ENCODE measurements at places on chromosomes 5 and 9.
A peak's percentile ranks its signal among the peaks of the same experiment; 100 is the strongest.

DNA sequence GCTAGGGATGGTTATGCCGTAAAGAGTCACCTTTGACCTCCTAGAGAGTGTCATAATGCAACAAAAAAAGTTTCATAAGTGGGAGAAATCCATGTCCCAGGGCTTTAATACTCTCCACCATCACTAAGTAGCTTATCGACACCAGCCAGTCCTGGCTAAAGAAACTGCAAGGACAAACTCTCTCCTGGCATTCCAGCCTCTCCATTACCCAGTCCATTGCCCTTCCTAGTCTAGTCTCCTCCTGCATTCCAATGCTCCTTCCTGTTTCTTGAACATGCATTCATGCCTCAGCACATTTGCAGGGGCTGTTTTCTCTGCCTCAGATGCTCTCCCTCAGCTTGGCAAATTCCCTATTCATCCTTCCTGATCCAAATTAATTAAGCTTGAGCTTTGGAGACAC, 364.1 kb downstream of the BRINP1 start:
- DNase-seq: no peak

GRCh38 chr9:82988488-82988887, 74.5 kb downstream of the RASEF start:
- no peak for DNase-seq

DNA sequence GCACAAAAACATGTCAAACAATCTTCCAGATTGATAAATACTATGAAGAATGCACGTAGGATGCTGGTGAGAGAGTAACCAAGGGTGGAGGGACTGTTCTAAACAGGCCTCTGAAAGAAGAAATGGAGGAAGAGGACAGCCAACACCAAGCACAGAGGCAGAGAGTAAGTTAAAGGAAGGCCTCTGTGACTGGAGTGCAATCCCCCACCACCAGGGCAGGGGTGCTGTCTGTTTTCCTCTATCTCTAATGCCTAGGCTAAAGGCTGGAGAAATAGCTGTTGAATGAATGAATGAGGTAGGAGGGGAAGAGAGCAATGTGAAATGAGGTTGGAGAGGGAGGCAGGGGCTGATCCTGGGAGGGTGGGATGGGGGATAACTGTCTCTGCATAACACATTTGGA, 88.9 kb downstream of the ANKRD55 start:
- DNase-seq: no peak

DNA sequence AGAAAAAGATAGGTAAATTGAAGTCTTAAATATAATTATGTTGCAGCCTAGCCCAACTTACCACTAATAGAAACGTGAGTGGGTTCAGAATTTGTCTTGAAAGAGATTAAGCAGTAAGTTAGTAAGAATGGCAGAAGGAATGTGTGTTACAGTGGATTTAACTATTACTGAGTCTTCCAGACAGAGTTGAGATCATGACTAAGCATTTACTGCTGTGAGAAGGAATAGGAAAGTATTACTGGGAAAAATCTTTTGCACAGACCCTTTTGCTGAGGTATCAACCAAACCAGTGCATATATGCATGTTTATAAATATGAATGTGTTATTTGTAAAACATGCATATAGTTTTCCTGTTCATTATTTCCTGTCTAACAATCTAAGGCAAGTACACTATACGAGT, 112.8 kb upstream of the EFNA5 start:
- DNase-seq: no peak

DNA sequence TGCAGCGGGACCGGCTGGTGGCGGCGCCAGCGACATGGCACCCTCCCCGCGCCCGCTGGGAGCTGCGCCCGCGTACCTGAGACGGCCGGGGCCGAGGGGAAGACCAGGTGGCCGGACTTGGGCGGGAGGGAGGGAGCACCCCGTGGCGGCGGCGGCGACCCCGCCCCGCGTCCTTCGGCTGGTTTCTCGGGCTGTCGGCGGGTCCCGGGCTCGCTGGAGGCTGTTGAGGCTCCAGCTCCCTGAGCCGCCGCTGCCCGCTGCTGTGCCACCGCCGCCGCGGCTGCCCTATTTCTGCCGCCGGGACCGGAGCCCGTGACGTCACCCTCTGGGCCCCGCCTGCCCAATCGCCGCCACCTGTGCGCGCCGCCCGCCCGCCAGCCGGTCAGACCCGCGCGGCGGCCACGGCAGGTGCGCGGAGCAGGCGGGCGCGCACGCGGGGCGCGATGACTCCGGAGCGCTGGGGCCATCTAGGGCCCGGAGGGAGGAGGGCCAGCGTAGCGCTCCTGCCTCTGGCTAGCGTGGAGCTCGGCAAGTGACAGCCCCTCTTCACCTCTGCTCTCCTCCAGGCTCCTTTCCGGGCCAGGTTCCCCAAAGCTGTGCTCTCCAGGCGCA, at the start of gene FSTL4:
TSS of gene FSTL4 (minus strand) at position 293 of the 612 bp plus-strand sequence.
- DNase-seq: peak; percentile 77
